Stimulated activated CD8-positive, alpha-beta memory T cell treated with anti-CD3 and anti-CD28 coated beads, Interleukin-2, amount 100 ng/mL, for 48 hours (primary cell): ENCODE measurements at places on chromosomes 7 and 10.
A peak's percentile ranks its signal among the peaks of the same experiment; 100 is the strongest.

DNA sequence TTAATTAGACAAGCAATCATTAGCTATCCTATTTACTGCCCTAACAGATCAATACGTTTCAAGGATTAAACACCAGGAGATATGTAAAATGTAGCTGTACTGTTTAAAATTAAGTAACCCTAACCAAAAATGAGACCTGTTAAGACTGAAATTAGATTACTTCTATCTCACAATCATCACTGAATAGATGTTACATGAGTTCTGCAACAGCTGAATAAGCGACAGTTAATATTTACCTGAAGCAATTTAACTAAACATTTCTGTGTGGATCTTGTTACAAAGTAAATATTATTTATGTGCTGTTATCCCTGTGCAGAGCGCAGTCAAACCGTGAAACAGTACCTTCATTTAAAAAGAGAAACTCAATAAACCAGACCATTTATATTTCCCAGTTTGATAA lies 122.5 kb downstream of the RELN start:
- no peak for DNase-seq

GRCh38 chr7:49418963-49419362 lies 354.5 kb upstream of the VWC2 start:
- no peak for DNase-seq

DNA sequence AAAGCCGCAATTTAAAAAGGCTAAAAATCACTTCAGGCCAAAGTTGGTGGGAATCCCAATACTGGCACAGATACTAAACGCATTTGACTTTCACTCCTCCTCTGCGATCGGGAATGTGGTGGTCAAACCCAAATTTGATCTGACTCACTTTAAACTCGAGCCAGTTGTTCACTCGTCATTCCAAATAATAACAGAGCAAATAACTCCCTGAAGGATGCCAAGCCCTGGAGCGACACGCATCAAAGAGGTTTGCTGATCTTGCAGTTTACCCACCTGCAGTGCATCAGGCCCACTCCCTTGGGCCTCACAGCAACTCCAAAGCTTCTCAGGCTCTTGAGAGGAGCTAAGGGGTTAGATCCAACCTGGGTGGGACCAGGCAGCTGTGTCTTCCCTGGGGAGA lies 12.2 kb downstream of the PTN start:
- DNase-seq, result no peak

DNA sequence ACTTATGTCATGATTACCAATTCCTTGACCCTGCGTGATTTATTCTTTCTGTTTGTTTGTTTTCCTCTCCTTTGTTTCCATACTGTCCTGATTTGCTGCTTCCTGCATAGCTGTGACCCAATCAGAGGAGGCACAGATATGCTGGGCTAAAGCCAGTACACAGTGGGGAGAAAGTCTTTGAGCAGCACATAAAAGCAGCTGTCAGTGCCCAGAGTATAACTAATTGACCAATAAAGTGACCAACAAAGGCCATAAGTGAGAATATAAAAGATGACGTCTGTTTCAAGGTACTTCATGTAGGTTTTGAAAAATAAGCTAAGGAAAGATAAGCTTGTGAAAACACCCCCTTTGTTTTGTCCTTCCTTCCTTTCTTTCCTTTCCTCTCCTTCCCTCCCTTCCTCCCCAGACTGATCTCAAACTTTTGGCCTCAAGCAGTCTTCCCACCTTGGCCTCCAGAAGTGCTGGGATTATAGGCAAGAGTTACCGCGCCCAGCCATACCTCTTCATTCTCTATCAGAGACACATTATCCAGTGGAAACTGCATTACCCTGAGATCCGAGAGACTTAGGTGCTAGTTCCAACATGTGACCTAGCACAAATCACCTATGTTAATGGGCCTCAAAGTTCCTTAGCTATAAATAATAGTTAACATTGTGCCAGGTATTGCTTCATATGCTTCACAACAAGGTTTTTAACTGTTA lies 17.0 kb downstream of the BCAP29 start:
- DNase-seq, result no peak

DNA sequence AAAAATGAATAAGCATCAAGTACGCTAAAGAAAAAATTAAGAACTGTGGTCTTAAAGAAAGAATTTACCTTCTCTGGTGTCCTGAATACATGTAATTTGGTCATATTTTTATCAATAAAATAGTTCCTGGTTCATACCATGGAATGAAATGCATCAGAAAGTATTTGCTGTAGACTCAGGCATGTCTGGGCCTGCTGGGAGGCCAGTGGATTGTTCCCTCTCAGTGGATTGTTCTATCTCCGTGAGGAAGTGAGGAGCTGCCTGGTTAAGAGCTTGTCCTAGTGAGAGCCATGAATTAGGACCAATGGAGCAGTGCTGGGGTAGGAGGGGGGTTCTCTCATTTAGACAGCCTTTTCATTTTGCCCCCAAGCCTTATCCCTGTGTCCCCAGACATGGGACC lies 211.7 kb upstream of the HABP2 start:
- DNase-seq, result no peak

DNA sequence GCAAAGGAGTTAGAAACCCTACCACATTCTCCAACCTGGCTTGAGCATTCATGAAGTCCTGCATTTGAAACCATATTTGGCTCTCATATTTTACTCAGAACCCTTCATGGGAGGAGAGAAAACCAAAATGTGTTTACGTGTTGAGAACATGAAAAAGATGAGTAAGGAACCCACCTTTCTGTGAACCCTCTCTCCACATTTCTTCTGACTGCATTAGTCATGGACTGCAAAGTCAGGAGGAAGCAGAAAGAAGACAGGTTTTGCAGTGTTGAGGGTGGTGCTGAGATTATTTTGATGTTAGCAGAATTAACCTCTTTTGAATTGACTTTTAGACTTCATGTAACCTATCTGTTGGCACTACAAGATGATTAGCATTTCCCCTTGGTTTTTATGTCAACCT lies 4.9 kb downstream of the IFIT1B start:
- no peak for DNase-seq

DNA sequence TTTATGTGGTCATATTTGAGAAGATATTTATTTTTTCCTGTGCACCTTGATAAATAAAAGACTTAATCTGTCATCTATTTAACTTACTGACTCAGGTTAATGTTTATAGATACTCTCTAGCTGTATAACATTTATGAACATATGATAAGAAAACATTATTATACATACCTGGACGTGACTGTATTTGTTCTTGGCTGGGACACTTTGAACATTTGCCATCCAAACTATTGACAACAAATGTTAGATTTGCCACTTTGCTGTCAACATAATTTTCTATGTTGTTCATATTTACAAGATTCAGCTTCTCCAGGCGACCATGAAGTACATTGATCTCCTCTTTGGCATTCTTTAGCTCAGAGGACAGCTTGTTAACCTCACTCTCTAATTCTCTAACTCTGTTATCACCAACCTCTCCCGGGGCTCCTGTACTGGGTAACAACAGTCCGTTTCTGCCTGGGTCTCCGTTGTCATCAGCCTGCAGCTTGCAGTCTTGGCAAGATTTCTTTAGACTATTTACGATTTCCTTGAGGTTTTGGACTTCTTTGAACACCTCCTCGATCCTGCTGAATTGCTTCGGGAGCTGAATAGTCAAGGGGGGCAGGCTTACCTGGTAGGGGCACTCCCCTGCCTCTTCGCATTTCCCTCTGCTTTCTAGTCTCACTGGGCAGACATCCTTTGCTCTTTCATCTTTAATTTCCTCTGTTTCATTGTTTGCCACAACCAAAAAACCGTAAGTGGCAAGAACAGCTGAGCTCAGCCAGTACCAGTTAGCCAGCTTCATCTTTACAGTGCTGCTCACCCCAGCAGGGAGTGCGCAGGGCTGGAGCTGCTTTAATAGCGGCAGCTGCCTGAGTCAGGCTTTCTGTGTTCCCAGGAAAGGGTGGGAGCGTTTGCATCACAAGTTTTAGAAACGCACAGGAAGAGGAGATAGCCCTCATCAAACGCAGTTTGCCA lies at the start of gene FGL2:
TSS of gene FGL2 (minus strand) at position 807 of the 954 bp plus-strand sequence. CDS start at position 781, 26 bp downstream.
- peak; percentile 3 for DNase-seq

DNA sequence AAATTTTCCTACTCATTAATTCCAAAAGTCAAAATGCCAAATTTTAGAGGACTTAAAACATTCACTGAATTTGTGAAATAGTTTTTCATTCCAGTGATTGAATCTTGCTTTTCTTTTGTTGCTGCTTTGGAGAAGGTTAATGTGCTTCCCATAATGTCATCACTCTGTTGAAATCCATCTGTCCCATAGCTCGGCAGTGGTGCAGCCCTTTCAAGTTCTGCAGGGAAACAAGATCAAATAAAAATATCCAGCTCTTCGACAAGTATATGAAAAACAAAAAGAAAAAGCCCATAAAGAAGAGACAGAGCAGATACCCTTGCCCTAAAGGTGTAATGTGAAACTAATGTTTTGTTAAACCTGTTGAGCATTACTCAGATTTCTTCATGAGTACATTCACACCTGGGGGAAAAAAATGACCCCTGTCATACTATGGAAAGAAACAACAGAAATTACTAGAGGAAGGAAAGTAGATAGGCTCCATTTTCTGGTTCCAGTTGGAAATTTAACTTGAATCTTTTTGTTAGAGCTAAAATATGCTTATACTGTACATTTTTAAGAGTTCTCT lies 35.1 kb downstream of the AGR3 start:
- DNase-seq, result no peak

DNA sequence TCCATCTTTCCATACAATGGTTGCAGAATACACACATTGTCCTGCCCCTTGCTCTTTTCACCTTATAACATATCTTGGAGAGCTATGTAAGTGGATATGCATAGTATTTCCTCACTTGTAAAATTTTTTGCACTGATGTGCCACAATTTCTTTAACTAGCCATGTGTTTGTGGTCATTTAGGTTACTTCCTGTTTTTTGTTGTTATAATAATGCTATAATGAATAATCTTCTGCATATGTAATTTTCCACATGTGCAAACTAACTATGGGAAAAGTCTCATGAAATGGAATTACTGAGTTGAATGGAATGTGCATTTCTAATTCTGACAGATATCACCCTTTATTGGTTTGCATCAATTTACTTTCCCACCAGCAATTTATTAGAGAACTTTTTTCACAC lies 2.8 kb downstream of the TAS2R41 start:
- DNase-seq, result no peak

GRCh38 chr7:27641581-27642230 lies 21.0 kb downstream of the HIBADH start:
- DNase-seq, result no peak

DNA sequence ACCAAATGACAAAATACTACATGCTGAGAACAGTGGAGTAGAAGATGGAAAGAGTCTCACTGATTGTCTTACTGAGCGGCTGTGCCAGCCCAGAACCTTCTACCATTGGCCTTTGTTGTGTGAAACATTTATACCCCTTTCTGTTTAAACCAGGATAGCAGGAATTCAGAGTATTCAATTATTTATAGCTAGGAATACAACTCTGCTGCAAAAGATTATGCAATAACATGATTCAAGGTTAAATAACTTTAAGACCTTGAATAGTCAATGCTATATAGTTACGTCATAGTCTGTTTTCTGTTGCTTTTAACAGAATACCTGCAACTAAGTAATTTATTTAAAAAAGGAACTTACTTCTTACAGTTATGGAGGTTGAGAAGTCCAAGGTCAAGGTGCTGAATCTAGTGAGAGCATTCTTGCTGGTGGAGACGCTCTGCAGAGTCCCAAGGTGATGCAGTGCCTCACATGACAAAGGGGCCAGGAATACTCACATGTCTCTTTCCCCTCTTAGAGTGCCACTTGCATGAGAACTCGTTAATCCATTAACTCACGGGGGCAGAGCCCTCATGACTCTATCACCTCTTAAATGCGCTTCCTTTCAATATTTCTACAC lies 371.8 kb downstream of the MDFIC start:
- no peak for DNase-seq

DNA sequence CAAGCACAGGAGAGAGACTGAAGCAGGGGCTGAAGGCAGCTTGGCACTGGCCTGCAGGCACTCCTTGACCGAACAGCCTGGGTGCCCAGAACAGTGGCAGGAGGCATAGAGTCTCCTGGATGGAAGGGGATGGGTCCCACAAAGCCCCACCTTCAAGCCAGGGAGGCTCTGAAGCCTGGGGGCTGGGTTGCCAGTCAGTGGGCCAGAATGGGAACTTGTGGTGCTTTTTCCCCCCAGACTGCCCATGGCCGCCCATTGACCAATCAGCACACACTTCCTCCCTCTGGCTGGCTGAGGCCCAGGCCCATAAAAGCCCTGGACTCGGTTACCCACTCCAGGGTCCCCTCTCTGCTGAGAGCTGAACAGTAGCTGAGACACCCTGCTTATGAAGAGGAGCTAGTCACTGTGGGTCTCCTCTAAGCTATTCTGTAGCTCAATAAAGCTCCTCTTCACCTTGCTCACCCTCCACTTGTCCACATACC lies 109.6 kb downstream of the ELAPOR2 start:
- DNase-seq, result no peak

GRCh38 chr7:23476286-23477156 lies 6.2 kb upstream of the IGF2BP3 start:
- no peak for DNase-seq

GRCh38 chr7:40419806-40420205 lies 285.0 kb downstream of the SUGCT start:
- no peak for DNase-seq

GRCh38 chr10:110274072-110274627 lies 30.6 kb downstream of the SMNDC1 start:
- no peak for DNase-seq

GRCh38 chr10:45353186-45353585 lies 20.8 kb upstream of the ALOX5 start:
- no peak for DNase-seq

- no peak for DNase-seq
These were observed 102.0 kb downstream of the HIF1AN start for GRCh38 chr10:100637785-100638184.

- DNase-seq, result no peak
These were observed 141.7 kb upstream of the SEMA3A start for GRCh38 chr7:84336303-84336702.

DNA sequence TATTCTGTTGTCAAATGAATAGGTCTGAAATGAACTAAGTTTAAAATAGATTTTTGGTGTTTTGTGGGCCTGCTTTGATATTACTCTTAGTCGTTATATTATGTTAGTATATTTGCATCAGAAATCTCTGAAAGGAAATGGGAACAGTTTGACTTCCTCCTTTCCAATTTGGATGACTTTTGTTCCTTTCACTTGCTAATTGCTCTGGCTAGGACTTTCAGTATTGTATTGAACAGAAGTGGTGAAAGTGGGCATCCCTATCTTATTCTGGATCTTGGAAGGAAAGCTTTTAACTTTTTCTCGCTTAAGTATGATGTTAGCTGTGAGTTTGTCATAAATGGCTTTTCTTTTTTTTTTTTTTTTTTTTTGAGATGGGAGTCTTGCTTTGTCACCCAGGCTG lies 273.6 kb upstream of the DKK1 start:
- DNase-seq, result no peak

GRCh38 chr10:75231672-75232581 lies 3.8 kb downstream of the COMTD1 start:
- no peak for DNase-seq
